NCI-H524 treated with DMSO at 0.1 percent for 48 hours (cell line): ENCODE measurements at places on chromosomes 13 and 19.

DNA sequence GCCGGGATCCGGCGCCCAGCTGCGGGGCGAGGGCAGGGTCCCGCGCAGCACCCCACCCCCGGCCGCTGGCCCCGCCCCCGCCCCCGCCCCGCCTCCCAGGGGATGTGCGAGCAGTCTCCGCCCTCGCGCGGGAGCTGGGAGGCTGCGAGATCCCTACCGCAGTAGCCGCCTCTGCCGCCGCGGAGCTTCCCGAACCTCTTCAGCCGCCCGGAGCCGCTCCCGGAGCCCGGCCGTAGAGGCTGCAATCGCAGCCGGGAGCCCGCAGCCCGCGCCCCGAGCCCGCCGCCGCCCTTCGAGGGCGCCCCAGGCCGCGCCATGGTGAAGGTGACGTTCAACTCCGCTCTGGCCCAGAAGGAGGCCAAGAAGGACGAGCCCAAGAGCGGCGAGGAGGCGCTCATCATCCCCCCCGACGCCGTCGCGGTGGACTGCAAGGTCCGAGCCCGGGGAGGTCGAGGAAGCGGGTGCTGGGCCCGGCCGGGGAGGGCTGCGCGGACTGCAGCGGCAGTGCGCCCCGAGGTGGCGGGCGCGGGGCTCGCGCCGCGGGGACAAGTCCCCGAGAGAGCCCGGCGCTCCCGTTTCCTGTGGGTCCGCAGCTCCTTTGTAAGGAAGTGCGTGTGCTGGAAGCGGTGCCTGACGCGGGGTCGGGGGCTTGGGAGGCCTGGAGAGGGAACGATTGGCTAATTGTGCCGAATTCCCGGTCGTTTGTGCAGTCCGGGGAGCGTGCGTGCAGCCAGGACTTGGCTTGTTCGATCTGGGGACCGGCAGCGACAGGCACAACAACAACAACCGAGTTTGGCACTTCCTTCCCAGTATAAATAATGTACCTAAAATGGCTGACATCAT is at the start of gene ITM2B:
ITM2B (plus strand) TSS at position 161 of the 843 bp plus-strand sequence; CDS start at position 316, 155 bp downstream.
- no peak for DNase-seq

GRCh38 chr19:6590827-6591319 is at the start of gene CD70:
CD70 (minus strand) TSS chr19:6591150; CDS start chr19:6591002, 148 bp downstream.
- no peak for DNase-seq

- DNase-seq, result no peak
These were observed 3.8 kb downstream of the ATP4B start for GRCh38 chr13:113654175-113654560.

DNA sequence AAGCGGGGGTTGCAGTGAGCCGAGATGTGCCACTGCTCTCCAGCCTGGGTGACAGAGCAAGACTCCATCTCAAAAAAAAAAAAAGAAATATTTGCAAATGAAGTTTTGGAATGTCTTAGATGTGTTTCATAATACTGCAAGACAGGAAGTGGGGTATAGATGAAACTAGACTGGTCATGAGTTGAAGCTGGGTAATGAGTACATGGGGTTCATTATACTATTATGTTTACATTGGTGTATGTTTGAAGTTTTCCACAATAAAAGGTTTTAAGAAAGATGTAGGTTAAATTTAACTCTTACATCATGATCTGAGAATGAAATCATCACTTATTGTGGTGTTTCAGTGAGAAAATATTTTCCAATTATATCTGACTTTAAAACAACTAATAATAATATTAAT is 19.0 kb downstream of the FNDC3A start:
- no peak for DNase-seq

GRCh38 chr13:29073755-29074154 is 253.6 kb downstream of the MTUS2 start:
- DNase-seq, result no peak
